NCI-H2107 (cell line): ENCODE measurements at places on chromosomes 2 and 18.

DNA sequence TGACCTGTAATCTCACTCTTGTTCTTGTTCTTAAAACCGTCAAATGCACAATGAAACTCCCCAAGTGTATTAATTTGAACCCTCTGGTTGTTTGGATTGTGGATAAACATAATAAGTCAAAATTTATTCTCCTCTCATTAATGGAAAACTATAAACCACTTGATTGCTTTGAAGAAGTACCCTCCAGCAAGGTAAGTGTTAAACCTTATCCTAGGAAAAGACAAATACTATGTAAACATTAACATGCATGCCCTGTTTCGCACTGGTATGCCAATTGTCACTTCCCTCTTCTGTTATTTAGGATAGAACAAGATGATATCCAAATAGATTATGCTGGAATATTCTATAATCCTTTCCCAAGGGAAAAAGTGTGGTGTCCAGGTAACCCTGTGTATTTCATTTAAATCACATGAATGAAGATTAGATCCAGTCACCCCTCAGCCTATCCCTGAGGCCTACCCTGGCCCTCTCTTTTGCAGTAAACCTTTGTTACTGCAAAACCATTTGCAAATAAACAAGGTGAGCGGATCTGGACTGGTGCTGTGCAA lies 1.3 kb downstream of the ADI1 start:
- DNase-seq, result peak; percentile 48

- DNase-seq, result no peak
Observed at GRCh38 chr2:74427551-74427950, 6.0 kb downstream of the WDR54 start.

DNA sequence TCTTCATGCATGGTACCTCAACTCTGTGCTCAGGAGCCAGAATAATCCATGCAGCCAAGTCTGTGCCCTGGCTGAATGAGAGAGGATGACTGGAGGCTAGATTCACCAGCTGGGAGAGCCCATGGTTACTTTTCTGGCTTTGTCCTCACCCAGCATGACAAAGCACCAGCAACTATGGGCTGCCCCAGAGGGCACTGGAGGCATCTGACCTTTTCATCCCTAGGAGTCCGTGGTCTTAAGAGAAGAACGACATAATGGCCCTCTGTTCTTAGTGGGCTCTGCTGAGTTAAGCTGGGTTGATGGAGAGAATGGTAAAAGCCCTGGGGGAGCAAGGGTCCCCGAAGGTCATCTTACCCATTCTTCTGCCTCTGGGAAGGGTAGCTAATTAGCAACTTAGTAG lies 54.6 kb upstream of the TNP1 start:
- no peak for DNase-seq

GRCh38 chr18:79361766-79362522 lies 33.8 kb upstream of the NFATC1 start:
- no peak for DNase-seq

GRCh38 chr18:36315736-36316135 lies 18.2 kb downstream of the FHOD3 start:
- no peak for DNase-seq

DNA sequence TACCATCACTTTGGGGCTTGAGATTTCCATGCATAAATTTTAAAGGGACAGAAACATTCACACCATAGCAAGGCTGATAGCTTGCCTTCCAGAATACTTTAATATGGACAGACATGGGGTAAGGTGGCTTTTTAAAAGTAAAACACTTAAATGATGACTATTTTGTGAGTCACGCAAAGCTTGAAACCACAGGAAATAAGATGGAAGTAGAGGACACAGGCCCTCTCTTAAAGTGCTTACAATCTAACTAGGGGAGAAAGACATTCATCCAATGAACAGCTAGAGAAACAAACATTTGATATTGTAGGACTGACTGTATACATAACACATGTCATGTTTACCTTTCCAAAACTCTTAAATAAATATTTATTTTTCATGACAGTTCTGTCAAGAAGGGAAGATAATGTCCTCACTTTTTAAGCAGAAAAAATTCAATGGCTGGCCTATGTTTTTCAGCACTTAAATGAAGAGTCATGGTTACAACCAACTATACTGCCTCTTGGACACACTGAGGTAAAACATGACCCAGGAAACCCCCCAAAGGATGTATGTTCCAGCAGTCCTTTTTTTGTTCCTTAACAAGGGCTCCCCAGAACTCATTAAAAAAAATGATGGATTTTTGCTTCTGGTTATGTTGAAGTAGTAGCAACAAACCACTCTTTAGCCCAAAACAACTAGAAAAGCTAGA lies 120.0 kb upstream of the RBMS1 start:
- no peak for DNase-seq

GRCh38 chr2:105320651-105321215 lies 8.8 kb downstream of the TGFBRAP1 start:
- no peak for DNase-seq

DNA sequence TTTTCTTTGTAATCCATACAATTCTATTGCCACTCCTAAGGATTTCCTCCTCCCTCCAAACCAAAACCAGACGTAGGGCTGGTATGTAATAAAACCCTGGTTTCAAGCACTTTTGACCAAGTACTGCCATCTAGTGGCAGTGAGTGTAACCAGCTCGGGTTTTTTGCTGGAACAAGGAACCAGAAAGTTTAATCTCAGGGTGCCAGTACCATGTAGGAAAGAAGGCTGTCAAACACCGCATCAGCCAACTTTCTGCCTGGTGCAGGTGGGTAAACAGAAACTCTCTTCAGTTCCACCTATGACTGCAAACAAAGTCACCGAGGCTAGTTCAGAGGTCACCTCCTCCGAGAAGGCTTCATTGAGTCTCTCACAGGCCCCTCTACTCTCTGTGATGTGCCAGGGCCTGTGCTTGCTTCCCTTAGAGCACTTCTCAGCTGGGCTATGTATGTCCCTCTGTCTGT lies 10.2 kb upstream of the THNSL2 start:
- peak; percentile 78 for DNase-seq

GRCh38 chr2:40740419-40740818 lies 288.5 kb upstream of the SLC8A1 start:
- no peak for DNase-seq

DNA sequence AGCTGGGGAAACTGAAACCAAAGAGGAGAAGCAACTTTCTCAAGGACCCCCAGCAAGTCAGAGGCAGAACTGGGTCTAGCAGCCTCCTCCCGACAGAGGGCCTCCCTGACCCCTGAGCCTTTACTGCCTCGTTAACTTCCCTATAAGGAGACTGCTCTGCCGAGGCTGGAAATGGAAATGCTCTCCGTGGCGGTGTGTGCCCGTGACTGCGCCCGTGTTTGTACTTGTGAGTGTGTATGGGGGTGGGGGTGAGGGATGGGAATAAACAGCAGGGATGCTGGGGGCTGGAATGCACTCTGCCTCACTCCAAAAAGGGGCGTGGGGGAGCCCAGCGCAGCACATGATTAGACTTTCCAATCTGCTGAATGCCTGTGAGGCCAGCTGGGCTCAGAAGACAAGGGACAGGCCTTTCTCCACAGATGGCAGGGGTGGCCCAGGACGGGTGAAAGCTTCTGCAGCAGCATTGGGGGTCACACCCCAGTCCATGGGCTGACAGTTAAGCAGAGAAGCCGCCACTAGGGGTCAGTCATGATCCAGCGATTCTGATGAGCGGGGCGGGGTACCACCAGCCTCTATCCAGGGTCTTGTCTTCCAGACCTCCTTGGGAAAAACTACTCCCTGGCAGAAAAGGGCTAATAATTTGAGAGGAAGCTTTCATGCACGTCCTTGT lies 26.8 kb downstream of the MPHOSPH10 start:
- DNase-seq, result no peak

GRCh38 chr2:168034616-168035015 lies 212.8 kb downstream of the STK39 start:
- DNase-seq, result no peak

- DNase-seq, result no peak
Observed at GRCh38 chr18:9926223-9926894, 12.5 kb downstream of the VAPA start.

DNA sequence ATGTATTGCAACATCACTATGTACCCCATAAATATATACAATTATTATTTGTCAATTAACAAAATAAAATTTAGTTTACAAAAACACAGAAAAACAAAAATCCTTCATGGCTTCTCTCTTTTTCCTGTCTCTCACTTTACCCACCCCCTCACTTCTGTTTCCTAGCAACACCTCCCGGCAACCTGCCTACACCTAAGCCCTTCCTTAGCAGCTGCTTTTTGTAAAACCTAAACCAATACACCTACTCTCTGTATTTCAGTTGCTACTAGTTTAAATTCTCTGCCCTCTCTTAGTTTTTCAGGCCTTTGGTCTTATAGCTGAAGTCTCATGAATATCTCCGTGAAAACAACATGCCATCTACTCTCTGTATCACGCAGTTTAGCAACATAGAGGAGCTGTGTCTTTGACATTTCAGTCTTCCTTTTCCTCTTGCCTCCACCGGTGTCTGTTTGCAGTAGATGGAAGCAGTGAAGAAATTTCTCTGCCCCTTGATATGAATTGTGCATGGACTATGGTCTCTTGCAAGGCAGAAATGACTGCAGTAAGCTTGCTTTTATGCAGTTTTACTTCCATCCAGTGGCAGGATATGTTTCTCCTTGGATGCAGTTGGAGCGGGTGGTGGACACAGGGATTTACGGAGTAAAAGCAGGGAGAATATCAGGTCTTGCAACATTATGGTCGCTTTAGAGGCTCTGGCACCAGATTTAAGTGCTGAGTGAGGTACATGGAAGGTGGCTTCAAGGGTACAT lies 42.0 kb upstream of the ZDBF2 start:
- DNase-seq, result no peak

- no peak for DNase-seq
Observed at GRCh38 chr18:70234667-70235459, 29.4 kb upstream of the RTTN start.

DNA sequence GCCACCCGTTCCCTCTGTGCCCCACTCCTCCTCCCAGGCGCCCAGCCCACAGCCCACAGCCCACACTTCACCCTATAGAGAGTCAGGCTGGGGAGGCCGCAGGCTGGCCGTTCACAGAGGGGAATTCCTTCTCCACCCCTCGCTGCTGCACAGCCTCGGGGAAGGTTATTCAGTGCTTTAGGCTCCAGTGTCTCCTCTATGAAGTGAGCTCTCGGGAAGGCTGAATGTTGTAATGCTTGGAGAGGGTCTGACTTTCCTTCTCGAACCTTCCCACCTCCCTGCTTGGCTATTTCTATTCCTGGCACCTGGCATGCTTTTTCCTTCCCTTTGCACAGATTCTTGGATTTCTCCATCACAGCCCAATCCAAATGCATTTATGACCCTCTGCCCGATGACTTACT lies 62.5 kb upstream of the SMAD7 start:
- DNase-seq, result no peak

GRCh38 chr2:39416140-39416539 lies 20.9 kb downstream of the MAP4K3 start:
- no peak for DNase-seq
